ENCODE measurements at places on chromosomes 4 and X.

- no peak for DNase-seq
These were observed 108.1 kb downstream of the DHX15 start for GRCh38 chr4:24476282-24476681.

DNA sequence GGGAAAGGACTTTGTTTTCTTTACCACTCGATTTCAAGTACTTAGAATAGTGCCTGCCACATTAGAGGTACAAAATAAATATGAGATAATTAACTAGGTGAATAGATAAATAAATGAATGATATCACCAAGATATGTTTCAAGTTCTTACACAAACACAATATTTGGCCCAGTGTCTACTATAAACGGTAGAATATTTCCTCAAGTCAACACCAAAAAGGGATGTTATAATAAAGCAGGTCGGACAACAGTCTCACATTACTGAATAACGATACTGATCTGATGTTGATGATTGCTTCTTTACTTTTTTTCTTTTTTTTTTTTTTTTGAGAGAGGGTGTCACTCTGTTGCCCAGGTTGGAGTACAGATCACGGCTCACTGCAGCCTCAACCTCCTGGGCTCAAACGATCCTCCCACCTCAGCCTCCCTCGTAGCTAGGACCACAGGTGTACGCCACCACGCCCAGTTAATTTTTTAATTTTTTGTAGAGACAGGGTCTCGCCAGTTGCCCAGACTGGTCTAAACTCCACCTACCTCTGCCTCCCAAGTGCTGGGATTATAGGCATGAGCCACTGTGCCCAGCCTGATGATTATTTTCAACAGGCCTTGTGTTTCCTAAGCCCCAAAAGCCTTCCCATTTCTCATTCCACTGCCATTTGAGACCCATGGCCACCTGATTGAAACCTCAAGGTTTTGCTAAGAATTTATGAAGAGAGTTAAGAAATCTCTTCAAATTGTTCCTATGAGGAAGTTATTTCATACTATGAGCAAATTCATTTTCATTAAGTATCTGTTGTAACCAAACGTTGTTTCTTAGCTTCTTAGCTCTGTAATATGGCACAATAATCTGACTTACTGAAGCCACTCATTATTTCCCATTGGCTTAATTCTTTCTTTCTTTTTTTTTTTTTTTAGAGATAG is 2.3 kb downstream of the MANBA start:
- DNase-seq: no peak

- no peak for DNase-seq
These were observed 42.0 kb downstream of the SLC4A4 start for GRCh38 chr4:71380788-71381187.

- peak; percentile 6 for DNase-seq
These were observed 141.5 kb downstream of the RPS6KA6 start for GRCh38 chrX:84046403-84046984.

- DNase-seq: no peak
These were observed 157.6 kb downstream of the RASL11B start for GRCh38 chr4:53019485-53020382.

GRCh38 chrX:73930300-73930699 is 367.3 kb downstream of the CHIC1 start:
- DNase-seq: no peak

DNA sequence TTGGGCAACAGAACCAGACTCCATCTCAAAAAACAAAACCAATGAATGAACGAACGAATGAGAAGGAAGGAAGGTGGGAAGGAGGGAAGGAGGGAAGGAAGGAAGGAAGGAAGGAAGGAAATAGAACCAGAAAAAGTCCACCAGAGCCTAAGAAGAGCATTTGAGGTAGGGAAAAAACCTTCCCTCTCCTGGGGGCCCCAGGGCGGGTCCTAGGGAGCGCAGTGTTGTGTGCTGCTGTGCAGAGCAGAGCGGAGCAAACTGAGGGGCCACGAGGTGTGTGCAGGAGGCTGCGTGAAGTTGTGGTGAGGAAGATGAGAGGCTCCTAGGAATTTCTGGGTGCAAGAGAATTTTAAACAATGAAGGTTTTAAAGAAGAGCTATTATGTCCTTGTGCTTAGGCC is 16.0 kb upstream of the NSUN7 start:
- no peak for DNase-seq

- DNase-seq: no peak
These were observed 155.8 kb upstream of the RAI2 start for GRCh38 chrX:18016941-18017340.

All from activated CD4-positive, alpha-beta T cell treated with anti-CD3 and anti-CD28 coated beads, Interleukin-2, amount 10 ng/mL, durations not matched to agents 7 days and 5 days (primary cell).